ENCODE measurements at places on chromosomes 11 and 22.

DNA sequence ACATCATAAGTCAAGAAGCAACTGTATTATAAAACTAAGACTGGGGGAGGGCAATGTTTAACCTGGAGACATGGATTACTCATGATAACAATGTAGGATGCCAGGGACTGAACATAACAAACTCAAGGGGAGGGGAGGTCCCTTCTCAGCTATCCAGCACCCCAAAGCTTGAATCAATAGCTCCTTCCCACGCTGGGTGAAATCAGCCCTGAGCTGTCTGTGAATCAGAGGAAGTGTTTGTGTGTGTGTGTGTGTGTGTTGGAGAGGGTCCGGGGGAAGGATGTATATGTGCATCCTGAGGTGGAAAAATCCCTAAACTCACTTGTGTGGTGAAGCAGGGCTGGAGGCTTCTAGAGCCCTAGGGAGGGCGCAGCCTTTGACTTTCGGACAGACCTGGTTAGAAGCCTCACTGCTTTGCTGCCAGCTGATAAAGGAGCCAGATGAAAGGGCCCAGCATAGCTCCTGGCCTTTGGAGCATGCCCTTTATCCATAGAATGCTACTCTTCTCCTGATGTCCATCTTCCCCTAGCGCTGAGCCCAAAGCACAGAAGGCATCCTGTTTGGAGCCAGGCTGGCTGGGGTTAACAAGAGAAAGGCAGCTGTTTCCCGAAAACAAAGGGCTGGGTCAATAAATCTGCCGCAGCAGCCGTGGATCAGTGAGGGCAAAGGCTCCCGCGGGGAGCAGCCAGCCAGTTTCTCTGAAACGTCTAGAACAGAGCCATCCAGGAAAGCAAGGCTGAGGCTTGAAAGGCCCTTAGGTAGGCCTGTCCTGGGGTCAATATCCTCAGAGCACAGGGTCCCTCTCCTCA lies 35.8 kb downstream of the TNKS1BP1 start:
- DNase-seq = no peak

- DNase-seq = peak; percentile 96
Observed at GRCh38 chr22:26763633-26764361, 106.4 kb downstream of the MIAT start.

DNA sequence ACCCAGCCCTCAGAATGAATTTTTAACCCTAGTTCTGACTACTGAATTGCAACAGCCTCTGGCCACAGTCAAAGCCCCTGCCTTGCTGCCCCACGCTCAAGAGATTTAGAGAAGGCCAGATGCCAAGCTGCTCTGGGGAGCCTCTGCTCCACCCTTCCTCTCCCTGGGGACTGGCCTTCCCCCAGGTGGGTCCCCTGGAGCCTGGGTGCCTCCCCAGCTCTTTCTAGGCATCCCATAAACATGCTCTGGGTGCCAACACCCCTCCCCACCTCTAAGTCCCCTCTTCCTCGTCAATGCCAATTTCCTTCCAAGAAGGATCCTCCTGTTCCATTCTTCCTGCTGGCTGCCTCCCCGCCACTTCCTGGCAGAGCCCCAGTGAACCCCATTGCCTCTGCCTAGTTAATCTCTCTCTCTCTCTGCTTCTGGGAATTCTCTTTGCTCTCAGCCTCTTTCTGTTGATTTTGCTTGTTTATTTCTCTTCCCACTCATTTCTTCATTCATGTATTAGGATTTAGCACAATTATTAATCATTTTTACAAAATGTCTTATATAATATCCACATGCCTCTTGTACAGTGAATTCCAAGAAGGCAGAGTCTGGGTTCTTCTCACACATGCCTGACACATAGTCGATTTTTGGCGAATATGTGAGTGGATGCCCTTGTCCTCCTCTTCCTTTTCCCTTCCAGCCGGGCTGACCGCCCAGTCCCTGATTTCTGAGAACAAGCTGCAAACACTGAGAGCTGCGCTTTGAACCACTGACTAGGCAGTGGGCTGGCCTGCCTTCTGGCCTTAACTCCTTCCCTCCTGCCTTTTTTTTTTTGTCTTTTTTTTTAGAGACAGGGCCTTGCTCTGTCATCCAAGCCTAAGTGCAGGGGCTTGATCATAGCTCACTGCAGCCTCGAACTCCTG lies 17.5 kb downstream of the UQCR10 start:
- no peak for DNase-seq

- DNase-seq = no peak
Observed at GRCh38 chr22:42026705-42027104, 28.1 kb downstream of the WBP2NL start.

- no peak for DNase-seq
Observed at GRCh38 chr11:105100206-105100605, 39.4 kb downstream of the CARD18 start.

All from HS-27A (cell line).